ENCODE measurements at places on chromosomes 4 and X.

- no peak for DNase-seq
Observed at GRCh38 chr4:40292313-40292759, 42.8 kb upstream of the CHRNA9 start.

DNA sequence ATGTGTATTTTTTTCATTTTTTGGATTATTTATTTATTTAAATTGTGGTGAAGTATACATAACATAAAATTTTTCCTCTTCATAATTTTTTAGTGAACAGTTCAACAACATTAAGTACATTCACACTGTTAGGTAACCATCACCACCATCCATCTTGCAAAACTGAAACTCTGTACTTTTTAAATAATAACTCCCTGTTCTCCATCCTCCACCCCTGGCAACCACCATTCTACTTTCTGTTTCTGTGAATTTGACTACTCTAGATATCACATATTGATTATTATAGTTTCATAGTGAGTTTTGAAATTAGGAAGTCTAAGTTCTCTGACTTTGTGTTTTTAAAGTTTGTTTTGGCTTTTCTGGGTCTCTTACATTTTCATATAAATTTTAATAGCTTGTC, 89.3 kb upstream of the STX18 start:
- no peak for DNase-seq

DNA sequence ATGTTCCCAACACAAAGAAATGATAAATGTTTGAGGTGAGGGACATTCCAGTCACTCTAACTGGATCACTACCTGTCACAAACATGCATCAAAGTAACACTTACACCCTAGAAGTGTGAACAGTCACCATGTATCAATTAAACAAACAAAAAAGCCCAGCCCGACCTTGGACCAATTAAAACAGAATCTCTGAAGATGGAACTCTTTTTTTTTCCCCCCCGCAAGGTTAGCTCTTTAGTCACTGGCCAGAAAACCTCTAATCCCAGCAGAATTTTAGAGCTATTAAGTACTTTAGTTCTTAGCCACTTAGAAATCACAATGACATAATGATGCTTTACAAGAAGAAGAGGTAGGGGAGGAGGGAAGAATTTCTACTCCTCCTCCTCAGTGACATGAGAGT, 154.5 kb downstream of the PALLD start:
- no peak for DNase-seq

GRCh38 chr4:113666386-113667114, 95.0 kb downstream of the CAMK2D start:
- DNase-seq = no peak

DNA sequence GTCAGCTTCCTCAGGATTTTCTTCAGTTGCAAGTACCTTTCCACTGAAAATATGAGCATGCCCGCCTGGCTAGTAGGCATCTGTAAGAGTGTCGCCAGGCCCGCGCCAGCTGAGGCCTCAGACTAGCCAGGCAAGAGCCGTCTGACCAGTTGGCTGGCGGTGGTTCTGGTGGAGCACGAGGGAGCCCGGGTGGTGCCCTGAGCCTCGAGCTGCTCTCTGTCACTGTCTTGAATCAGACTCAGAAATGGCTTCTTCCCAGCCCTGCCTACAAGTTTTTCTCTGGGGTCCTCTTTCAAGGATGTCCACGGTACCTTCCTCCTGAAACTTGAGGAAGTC, 11.9 kb downstream of the GRPEL1 start:
- DNase-seq = no peak

GRCh38 chr4:35912174-35912573, 332.1 kb downstream of the ARAP2 start:
- no peak for DNase-seq

GRCh38 chr4:8173492-8174242, 15.1 kb upstream of the ABLIM2 start:
- no peak for DNase-seq

- no peak for DNase-seq
Observed at GRCh38 chr4:54225598-54226403, 3.3 kb upstream of the PDGFRA start.

- DNase-seq = no peak
Observed at GRCh38 chr4:122746485-122746965, 14.0 kb downstream of the BBS12 start.

- DNase-seq = no peak
Observed at GRCh38 chr4:180153587-180153986, 2089.6 kb upstream of the TENM3 start.

GRCh38 chr4:54440394-54441136, 211.5 kb downstream of the PDGFRA start:
- peak; percentile 3 for DNase-seq

DNA sequence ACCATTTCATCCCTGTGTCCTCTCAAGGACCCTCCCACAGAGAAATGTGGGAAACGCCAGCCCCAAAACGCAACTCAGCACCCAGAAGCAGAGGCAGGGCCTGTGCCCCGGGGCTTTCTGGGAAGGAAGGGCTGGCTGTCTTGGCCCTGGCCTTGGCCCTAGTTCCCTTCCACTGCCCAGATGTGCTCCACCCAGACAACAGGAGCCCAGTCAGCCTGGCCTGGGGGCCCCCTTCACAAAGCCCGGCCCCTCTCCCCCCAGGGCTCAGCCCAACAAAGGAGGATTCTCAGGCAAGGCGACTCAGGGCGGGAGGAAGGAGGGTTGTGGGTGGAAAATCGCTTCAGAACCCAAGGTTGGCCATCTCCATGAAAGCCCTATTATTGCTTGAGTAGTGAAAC, 82.5 kb downstream of the PJA1 start:
- DNase-seq = no peak

DNA sequence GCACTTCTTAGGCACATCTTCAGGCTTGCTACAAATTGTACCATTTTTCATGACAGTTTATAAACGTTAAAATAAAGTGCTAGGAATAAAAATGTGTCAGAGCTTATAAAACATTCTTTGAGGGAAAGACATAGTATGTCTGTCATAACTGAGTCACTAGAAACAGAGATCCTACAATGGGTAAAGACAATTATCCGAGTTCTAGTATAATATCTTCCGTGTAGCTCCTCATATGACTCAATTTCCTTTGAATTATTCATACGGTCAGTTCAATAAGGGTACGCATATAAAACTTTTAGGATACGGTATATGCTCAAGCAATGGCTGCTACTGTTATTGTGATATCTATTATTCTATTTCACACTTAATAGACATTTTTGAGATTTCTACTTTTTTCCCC, 349.1 kb downstream of the PCDH10 start:
- DNase-seq = no peak

DNA sequence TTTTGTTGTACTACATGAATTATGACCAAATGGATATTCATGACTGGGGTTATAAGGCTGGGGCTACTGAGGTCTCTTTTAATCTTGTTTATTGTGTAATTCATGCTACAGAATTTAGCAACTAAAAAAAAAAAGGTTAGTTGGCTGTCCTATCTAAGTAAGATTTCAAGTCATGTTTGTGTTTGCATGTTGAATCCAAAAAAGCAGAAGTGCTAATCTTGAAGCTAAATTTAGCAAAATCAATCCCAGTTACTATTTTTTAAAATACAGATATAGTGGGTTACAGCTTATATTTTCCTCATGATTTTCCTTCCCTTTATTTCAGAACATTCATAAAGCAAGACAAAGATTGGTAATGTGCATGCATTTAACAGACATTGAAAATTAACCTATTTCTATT, 19.4 kb downstream of the MTMR1 start:
- DNase-seq = no peak

GRCh38 chr4:89110541-89110985, 770 bp upstream of the TIGD2 start:
- DNase-seq = no peak

GRCh38 chr4:138612428-138612827, 370.3 kb upstream of the SLC7A11 start:
- DNase-seq = no peak

- peak; percentile 26 for DNase-seq
Observed at GRCh38 chr4:118826723-118827444, 9.0 kb downstream of the SEC24D start.

GRCh38 chr4:79759793-79760192, 313.2 kb downstream of the ANTXR2 start:
- DNase-seq = no peak

GRCh38 chr4:137587796-137588195, 55.5 kb upstream of the PCDH18 start:
- DNase-seq = no peak

DNA sequence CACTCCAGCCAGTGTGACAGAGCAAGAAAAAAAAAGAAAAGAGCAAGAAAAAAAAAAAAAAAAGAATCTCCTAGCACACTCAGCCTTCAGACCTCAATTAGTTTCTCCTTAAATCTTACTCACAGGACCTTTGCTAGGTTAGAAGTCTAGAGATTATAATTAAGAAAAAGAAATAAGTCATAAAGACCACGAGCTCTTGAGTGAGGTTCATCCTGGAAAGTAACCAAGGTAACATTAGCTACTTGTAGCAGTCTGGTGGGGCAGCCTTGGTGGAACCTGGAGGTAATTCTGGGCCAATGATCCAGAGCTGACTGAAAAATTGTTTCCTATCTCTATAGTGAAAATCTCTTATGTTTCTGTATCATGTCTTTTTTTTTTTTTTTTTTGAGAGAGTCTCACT, 21.2 kb upstream of the DDX3X start:
- no peak for DNase-seq

GRCh38 chr4:31086756-31087330, 366.7 kb downstream of the PCDH7 start:
- no peak for DNase-seq

GRCh38 chr4:102429553-102429952, 71.6 kb upstream of the NFKB1 start:
- DNase-seq = no peak

DNA sequence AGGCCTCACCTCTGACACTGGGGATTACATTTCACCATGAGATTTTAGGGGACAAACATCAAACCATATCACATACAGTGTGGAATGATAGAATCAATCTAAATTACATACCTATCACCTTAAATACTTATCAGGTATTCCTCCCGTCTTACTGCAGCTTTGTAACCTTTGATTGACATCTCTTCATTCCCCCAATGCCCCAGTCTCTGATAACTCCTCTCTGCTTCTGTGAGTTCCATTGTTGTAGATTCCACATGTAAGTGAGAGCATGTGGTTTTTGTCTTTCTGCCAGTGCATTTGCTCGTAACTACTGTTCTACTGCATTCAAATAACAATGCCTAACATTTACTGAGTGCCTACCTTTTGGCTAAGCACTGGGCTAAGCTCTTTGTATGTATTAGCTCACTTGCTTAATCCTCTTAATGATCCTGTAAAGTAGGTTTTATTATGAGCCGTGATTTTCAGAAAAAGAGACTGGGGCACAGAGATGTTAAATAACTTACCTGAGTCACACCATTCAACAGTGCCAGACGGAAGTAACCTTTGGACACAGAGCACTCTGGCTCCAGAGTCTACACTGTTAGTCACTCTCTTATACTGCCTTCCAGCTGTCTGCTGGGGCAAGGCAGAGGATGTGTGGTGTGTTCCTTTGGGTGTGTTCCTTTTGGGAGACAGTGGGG, 63.7 kb upstream of the ESX1 start:
- no peak for DNase-seq

GRCh38 chr4:4614925-4615678, 73.3 kb upstream of the STX18 start:
- DNase-seq = no peak

DNA sequence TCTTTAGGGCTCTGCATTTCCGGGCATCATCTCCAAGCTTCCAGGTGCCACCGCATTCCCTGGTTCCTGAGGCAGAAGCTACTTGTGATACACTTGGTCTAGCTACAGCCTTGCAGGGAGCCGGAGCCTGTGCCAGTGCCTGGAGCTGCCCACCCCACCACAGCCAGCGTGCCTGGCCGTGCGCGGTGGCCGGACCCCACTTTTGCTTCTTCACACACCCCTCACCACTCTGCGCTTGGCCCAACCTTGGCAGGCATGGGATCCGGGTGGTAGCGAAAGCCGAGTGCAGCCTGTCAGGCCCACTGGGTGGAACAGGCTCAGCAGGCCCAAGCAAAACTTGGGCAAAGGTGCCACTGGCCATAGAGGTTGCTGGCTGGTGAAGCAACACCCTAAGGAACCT, 823.7 kb downstream of the GLUD2 start:
- no peak for DNase-seq

GRCh38 chr4:176308441-176308840, 11.3 kb upstream of the SPCS3 start:
- no peak for DNase-seq

- peak; percentile 23 for DNase-seq
Observed at GRCh38 chr4:128917781-128918180, 108.3 kb downstream of the JADE1 start.

DNA sequence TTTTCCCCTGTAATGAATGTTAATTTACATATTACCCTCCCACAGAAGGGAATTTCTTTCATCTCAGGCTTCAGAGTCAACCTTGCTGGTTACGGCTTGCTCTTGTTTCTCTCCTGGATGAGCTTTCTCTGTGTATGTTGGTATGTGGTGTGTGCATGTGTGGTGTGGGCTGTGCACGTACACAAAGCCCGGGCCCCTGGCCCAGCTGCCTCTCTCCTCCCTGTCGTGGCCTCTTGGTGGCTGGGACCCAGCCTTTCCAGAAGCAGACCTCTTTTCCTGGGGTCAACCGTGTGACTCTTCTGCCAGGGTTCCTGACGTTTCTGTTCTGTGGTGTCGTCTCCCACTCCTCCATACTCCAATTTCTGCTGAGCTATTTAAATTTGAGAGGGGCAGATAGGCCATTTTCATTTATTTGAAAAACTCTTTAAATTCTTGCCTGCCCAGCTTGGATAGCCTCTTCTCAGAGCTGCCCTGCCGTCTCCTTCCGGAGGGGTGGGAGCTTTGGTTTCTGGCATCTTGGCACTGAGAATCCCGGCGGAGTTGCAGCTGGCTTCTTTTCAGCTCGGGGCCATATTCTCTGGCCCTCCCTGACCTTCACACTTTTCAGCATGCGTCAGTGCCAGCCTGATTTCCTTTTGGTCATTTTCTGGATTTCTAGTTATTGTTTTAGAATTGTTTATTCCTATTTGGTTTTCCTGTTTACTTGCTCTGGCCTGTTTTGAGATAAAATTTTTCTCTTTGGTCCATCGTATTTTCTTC, 25.1 kb downstream of the FHDC1 start:
- no peak for DNase-seq

DNA sequence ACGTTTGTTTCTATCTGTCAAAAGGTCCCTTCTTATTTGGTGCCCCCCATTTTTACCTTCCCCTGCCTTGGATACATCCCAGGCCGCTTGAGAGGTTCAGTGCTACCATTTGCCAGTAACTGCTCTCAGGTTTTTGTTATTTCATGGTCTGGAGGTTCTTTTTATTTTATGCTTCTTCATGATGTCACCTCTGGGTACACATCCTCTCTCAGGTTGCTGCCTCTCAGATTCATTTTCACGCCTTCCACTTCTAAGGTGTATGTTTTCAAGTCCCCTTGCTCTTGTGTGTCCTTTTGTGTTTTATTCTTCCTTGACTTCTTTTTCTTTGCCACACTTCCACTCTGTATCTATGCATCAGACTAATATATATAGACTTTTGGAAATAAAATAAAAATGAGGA, 640.1 kb upstream of the AADAT start:
- DNase-seq = no peak

- DNase-seq = no peak
Observed at GRCh38 chr4:137393044-137393443, 139.2 kb downstream of the PCDH18 start.
